Activated CD4-positive, alpha-beta T cell treated with anti-CD3 and anti-CD28 coated beads for 1 hour (primary cell): ENCODE measurements at places on chromosomes 7 and 10.

- no peak for DNase-seq
These were observed 167.9 kb downstream of the TCERG1L start for GRCh38 chr10:131143425-131144165.

DNA sequence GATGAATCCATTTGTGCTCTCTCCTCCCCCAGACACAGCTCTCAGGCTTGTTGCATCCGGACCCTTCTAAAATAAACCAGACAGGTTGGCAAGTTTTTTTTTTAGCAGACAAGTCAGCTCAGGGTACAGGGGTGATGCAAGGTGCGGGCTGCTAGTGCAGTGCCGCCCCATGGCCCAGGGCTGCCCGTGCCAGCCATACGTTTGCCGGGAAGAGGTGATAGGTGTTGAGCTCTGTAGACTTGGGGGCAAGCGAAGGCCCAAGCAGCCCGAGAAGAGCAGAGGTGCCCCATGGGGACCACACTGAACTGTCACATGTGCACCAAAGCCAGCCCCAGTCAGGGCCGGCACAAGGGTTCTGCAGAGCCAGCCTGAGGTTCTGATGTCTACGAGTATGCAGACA lies 57.1 kb upstream of the PDSS1 start:
- DNase-seq = no peak

DNA sequence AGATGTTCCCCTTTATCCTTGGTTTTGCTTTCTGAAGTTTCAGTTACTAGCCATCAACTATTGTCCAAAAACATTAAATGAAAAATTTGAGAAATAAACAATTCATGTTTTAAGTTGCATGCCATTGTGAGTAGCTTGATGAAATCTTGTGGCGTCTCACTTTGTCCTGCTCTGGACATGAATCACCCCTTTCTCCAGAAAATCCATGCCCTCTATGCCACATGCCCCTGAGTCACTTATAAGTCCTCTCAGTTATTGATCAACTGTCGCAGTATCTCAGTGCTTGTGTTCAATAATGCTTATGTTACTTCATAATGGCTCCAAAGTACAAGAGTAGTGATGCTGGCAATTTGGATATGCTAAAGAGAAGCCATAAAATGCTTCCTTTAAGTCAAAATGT lies 208.0 kb upstream of the FERD3L start:
- no peak for DNase-seq

DNA sequence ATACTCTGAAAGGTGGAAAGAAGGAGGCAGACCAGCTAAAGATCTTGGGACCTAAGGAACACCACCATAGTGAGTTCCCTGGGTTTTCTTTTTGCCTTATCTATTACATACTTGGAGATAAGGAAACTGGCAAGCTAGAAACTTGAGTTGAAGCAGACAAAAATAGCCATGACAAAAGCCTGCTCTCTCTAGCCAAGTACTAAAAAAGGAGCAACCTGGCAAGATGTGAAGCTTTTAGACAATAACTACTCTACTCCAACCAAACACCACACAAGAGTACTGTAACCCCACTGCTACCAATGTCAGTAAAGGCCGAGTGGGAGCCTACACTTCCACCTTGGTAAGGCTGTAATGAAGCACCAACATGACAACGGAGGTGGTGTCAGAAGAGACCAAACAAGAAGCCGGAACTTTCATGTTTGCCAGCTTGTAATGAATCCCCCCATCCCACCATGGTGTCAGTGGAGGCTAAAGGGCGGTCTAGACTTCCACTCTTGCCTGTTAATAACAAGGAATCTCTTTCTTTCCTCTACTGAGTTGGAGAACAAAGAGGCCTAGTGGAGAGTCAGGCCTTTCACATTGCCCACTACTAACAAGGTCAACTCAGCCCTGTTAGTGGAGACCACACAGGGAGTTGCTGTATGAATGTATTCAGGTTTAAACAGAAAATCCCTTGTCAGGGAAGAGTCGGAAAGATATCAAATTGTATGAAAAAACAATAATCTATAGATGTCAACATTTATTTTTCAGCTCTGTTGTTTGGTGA lies 55.8 kb upstream of the DYNC1I1 start:
- no peak for DNase-seq

GRCh38 chr10:132043861-132044695 lies 21.7 kb upstream of the JAKMIP3 start:
- no peak for DNase-seq

- no peak for DNase-seq
These were observed 94.9 kb downstream of the OAT start for GRCh38 chr10:124323806-124324205.

DNA sequence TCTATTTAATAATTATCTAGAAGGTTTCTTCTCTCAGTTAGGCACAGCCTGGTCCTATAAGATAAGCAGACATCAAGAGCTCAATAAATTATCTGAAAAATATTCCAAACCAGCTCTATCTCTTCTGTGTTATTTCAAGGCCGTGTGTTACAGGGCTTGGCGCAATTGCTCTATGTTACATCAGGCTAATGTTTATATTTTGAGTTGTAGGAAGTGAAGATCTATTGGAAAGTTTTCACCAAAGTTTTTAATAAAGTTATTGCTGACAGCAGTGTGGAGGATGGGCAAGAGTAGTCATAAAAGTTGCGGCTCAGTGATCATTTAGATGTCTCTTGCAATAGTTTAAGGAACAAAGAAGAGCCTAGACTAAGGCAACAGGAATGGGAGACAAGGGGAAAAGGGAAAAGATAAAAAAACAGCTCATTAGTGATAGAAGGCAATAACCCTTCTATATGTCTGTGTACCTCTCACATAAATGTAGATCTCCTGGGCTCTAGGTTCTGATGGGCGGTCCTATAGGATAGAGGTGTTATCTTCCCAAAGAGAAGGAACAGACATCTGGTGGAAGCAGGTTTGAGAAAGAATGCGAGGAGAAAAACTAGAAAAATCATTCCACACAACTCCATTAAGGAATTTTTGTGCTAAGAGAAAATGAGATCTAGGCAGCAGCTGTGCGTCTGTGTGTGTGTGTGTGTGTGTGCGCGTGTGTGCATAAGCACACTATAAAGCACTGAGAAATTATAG lies 5.9 kb upstream of the ANKRD7 start:
- DNase-seq = no peak

- no peak for DNase-seq
These were observed 108.3 kb downstream of the BUB3 start for GRCh38 chr10:123262456-123262855.

DNA sequence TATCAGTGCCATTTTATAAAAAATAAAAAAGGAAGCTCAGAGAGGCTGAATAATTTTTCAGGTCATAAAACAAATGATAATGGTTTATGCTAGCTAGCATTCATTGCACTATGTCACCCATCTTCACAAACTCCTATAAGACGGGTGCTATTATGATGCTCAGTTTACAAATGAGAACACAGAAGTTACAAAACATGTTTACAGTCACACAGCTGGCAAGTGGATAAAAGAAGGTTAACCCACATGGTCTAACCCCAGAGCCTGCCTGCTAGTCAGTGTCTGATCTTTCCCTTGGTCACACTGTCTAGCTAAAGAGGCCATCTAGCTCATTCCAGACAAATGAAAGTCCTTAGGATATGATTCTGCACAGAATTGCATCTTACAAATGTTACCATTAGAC lies 39.4 kb downstream of the SLC16A9 start:
- DNase-seq = no peak

GRCh38 chr7:51242881-51243518 lies 73.6 kb downstream of the COBL start:
- DNase-seq = no peak

DNA sequence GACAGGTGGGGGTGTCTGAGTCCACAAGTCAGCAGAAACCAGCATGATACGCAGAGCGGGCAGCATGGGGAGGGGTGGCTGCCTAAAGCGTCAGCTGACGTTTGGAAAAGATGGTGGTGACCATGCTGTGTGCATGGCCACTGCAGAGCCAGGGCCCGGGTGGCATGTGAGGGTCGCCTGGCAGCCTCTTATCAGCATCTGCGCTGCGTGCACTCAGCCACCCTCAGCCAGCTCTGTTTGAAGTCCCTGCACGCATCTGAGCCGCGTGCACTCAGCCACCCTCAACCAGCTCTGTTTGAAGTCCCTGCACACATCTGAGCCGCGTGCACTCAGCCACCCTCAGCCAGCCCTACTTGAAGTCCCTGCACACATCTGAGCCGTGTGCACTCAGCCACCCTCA lies 61.5 kb downstream of the WDR37 start:
- no peak for DNase-seq
